SK-MEL-5 (cell line): ENCODE measurements at places on chromosomes 1 and 21. TPM values are rescaled to one million over a fixed set of nuclear protein-coding genes. Genes with fewer than 3 reads are reported as not detected.

- no peak for DNase-seq
Measured at GRCh38 chr1:12518931-12519692, 98.9 kb downstream of the DHRS3 start.

DNA sequence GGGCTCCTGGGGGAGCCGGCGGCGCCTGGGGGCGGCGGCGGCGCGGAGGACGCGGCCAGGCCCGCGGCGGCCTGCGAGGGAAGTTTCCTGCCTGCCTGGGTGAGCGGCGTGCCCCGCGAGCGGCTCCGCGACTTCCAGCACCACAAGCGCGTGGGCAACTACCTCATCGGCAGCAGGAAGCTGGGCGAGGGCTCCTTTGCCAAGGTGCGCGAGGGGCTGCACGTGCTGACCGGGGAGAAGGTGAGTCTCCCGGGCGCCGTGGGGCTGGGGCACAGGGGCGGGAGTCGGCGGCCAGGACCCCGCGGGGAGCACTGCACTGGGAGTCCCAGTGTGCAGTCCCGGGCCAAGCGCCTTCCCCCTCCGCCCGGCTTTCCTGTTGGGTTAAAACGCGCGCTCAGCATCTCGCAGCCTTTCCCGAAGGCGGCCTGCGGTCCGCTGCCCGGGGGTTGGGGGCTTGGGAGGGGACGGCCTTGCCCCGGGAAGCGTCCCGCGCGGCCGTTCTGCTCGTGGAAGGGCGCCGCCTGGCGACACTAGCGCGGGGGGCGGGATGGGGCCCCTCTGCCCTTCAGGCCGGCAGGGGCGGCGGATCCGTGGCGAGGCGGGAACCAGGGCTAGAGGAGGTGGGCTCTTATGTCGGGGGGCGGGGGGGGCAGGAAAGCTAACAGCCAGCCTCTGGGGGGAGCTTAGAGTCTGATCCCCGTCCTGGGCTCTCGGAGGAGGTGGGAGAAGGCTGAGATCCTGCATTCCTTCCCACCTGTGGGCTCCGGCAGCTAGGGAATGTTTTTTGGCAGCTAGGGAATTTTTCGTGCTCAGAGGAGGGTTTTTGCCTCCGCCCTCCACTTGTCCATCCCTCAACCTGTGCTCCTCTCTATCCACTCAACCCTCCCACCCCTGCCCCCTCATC is 1.1 kb downstream of the HUNK start:
- peak; percentile 9 for DNase-seq

DNA sequence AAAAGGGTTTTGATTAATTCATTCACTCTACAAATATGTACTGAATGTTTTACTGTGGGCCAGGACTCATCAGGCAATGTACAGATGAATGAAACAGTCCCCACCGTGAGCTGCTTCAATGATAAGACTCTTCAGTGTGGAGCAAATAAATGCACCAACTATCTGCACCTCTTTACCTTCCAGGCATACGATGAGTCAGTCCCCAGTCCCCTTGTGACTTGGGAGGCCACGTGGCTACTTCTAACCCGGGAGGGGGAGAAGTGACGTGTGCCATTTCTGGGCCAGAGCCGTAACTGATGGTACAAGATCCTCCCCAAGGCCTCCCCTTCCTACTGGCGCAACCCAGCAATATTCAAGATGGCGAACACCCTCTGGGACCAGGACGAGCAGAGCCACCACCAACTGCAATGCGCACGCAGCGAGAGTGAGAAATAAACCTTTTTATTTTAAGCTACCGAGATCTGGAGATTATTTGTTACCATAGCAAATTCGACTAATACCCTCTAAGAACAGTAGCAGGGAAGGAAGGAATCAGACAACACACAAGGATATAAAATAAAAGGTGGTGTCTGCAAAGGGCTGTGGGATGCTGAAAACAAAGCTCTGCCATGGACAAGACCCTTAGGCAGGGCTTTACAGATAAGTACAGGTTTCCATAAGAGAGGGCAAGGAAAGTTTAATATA is 74.5 kb downstream of the NPHP4 start:
- DNase-seq = peak; percentile 98

Gene PKP1
- total RNA-seq = not detected in 2 replicates

Gene NFIA
- 12.5 and 12.6 TPM in 2 replicates for total RNA-seq

GRCh38 chr1:231485029-231485784 is 43.3 kb upstream of the TSNAX start:
- no peak for DNase-seq

Gene SELENBP1
- total RNA-seq = 1.4 and 2.6 TPM in 2 replicates

- no peak for DNase-seq
Measured at GRCh38 chr1:30995990-30996612, 69.4 kb downstream of the PUM1 start.

- no peak for DNase-seq
Measured at GRCh38 chr1:86779308-86780191, 75.2 kb downstream of the SH3GLB1 start.

Gene LPAR3
- total RNA-seq = 0.82 and 1.3 TPM in 2 replicates

- no peak for DNase-seq
Measured at GRCh38 chr1:218995091-218995665, 178.5 kb upstream of the LYPLAL1 start.

DNA sequence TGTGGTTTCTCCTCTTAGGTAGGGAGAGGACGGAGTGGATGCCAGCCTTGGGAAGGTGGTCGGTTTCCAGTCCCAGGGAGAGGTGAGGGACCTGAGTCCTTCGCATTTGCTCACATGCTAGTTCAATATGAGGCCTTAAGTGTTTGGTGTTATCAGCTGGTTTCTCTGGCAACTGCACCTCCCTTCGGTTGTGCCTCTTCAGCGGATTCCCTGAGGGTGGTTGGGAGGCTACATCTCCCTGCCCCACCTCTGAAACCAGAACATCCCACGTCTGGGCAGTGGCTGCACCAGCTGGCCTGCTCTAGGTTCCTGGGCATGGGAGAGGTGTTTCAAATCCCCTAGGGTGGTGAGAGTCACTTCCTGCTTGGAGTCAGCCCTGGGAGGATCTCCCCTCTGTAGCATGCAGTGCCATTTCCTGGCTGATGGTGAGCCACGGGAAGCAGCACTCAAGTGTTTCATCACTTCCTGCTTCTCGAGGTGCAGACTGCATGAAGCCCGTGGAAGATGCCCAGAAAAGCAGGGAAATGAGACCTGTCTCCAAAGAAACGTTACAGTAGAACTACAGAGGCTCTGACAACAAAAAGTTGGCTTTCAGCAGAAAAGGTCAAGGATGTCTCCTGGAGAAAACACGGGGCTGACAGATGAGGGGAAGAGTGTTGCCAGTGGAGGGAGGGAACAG is 4.5 kb downstream of the TMEM125 start:
- DNase-seq = no peak

- DNase-seq = no peak
Measured at GRCh38 chr1:68953311-68953710, 456.4 kb upstream of the DEPDC1 start.

Gene OR6K3
- total RNA-seq = not detected in 2 replicates

- DNase-seq = no peak
Measured at GRCh38 chr21:31354604-31355443, 10.8 kb upstream of the TIAM1 start.

DNA sequence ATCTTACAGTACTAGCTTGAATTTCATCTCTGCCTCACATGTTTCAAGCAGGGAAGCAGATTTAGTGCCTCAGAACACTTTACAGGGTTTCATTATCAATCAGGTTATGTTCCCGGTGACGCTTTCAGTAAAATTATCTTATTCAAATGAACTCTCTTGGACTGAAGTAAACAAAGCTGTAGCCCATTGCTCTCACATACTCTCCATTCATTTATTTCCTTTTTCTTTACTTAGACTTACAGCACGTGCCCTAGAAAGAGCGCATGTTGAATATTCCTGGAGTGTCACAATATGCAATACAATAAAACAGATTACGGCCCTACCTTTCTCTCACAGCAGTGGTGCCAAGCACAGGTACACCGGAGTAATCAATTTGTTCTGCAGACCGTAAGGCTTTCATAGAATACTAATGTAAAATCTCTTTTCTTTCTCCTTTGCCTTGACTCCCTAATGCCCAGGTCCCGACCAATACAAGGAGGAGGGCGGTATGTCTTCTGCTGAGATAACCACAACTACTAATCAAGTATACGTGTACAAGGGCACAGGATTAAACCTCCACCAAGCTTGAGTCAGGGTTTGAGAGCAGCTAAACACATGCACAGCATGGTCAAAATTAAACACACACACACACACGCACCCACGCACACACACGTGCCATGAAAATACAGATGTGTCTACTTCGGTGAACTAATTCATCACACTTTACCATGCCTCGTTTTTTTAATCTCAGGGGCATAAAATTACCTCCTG is 62.8 kb downstream of the NRIP1 start:
- DNase-seq = no peak

Gene FCRL2
- 0.03 TPM in 1 of 2 replicates, not detected in the other for total RNA-seq

Gene KRTAP22-1
- not detected in 2 replicates for total RNA-seq

- no peak for DNase-seq
Measured at GRCh38 chr1:156754219-156754618, 2.7 kb upstream of the HDGF start.

Gene EPHB2
- 0.67 and 1.3 TPM in 2 replicates for total RNA-seq

DNA sequence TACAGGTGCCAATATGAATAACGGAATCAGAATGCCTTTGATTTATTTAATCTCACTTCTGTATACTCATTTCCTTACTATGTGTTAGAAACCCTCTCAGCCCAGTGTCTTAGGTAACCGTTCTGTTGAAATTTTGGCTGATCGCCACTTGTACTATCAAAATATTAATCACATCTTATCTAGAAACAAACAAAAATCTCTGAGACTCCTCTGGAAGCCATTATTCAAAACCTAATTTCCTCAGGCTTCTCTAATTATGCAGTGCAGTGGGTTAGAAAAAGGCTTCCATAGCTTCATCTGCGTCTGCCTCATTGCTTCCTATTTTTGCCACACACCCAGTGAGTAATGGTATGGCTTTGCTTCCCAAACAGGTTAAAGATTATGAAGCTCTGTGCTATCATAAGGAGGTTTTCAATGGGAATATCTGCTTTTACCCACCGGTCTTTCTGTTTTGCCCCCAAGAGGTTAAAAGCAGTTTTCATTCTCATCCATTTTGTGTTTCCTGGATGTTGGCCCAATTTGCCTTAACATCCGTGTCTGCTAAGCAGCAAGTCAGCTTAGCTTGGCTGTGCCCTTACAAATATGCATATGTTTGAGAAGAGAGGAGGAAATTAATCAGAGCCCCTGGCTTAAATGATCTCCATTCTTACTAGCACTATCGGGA is 129.6 kb downstream of the RYR2 start:
- no peak for DNase-seq

DNA sequence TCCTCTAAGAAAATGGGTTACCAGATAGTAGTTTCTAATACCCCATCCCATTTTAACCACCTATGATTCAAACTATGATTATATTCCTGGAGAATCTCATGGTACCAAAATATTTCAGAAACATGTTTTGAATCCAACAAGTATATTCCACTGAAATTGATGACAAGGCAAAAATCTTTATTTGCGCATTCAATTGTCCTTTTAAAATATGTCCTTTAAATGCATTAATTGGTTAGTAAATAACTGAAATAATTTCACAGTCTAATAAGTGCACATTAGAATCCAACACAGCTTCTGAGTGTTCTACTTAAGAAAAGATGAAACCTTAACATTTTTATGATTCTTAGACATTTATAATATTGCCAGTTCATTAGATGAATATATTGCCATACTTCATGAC is 356.6 kb downstream of the SETD4 start:
- no peak for DNase-seq

GRCh38 chr1:38336301-38336923 is 289.8 kb upstream of the POU3F1 start:
- DNase-seq = no peak

GRCh38 chr1:20141001-20141400 is 1.9 kb downstream of the PLA2G2F start:
- DNase-seq = no peak

DNA sequence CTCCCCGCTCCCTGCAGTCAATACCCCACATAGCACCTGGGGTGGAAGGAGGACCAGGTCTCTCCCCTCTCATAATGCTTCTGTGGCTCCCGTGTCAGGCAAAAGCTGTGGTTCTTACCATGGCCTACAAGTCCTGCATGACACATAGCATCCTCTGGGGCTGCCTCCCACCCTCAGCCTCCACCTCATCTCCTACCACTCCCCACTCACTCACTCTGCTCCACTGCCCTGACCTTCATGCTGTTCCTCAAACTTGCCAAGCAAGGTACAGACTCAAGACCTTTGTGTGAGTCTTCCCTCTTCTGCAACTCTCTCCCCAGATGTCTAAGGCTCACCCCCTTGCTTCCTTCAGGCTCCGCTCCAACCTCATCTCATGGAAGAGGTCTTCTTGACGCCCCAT is 28.0 kb upstream of the VANGL1 start:
- no peak for DNase-seq

Gene RGS1
- 0.16 and 0.29 TPM in 2 replicates for total RNA-seq

Gene TSPEAR
- total RNA-seq = not detected in 2 replicates

DNA sequence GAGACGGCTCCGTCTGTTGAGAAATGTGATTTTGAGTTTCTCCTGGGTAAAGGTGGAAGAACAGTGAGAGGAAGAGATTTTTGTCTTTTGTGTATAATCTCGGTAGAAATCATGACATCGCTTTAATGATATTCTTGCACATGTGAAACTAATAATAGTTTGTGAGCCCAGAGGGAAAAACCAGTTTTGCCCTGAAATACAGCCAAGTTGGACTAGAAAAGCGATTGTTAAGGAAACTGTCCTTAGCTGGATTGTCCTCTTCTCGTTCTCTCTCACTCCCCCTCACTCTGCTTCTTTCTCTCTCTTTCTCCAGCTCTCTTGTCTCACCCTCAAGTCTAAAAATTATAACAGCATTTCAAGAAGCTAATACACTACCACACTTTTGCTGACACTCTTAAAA is 17.1 kb downstream of the KCNJ6 start:
- no peak for DNase-seq

- DNase-seq = no peak
Measured at GRCh38 chr1:212381397-212382035, 33.2 kb downstream of the PACC1 start.

Gene OR10Z1
- not detected in 2 replicates for total RNA-seq

Gene KRTAP12-2
- total RNA-seq = not detected in 2 replicates

Gene KCNK2
- total RNA-seq = 2.0 and 5.1 TPM in 2 replicates

DNA sequence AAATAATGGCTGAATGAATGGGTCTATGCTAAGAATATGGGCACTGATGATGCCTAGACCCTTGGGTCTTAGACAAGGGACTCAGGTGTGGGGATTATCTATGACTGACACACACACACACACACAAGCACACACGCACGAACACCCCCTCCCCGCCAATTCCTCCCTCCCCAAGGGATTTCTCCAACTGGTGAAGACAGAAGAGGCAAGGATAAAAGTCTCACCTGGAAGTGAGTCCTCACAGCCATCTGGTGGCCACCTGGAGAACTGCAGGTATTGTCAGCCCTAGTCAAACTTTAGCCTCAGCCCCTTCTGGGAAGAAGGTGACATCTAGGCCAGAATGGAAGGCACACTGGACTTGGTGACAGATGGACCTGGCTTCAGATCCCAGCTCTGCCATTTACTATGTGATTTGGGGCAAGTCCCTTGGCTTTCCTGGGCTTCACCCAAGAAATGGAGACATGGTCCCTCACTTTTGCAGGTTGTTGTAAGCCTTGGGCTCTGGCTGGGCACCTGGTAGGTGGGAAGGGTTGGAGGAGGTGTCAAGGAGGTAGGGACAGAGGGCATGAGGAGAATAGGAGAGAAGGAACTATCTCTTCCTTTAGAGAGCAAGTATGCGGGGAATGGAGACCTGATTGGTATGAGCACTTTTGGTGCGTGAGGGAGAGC is 4.0 kb upstream of the GPR3 start:
- DNase-seq = peak; percentile 63

Gene PSMB4
- total RNA-seq = 940 and 1,049 TPM in 2 replicates
